MV-4-11 (cell line): ENCODE measurements at places on chromosomes 1 and 21.
A peak's percentile ranks its signal among the peaks of the same experiment; 100 is the strongest.

DNA sequence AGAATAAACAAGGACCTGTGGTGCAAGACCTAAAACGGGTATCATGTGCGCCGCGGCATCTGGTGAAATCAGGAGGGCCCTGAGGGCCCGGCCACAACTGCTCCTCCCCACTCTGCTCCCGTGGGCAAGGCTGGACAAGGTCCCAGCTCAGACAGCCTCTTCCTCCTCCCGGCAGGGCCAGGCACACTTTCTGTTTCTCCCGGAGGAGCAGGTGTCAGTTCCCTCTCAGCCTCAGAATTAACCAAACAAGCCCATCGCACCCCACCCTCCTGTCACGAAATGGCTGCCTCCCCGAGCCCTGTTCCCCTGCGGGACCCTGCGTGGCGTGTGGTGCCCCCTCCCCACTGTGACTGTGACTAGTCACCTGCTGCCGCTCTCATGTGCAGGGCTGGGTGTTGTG lies 15.2 kb downstream of the PTTG1IP start:
- DNase-seq, result no peak

DNA sequence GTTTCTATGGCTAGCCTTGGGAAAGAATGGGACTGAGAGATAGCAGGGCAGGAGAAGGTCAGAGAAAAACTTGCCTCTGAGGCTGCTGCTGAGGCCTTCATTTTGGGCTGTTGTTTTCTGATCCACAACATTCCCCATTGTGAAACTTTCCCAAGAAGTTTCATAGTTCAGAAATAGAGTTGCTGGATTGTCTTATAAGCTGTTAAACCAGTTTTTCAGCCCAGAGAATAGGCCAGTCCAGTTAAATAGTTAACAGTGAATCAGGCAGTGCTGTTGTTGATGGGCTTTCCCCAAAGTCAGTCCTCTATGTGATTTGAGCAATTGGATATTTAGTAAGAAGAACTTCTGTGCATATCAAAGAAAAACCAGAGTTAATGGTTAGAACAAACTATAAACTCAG lies 77.0 kb downstream of the C21orf91 start:
- DNase-seq, result no peak

DNA sequence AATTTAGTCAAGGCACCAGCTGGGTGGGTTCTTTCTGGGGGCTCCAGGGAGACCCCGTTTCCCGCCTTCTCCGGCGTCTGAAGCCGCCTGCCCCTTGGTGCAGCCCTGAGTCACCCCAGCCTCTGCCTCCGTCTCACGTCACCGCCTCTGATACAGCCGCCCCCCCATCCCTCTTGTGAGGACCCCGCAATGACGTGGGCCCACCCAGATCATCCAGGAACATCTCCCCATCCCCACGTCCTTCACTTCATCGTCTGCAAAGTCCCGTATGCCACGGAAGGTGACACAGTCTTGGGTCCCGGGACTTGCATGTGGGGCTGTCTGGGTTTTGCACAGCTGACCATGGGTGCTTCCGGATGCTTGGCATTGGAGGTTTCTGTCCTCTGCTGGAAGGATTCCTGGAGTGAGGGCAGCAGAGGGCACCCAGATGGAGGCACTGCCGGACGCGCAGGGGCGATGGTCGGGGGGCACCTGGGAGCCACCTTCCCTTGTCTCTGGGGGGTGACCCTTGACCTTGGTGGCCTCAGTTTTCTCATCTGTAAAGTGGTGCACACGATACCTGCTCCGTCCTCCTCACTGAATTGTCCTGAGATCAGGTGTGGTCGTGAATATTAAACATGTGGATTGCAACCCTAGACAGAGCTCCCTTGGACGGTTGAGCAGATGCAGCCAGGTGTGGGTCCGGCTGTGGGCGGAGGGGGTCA lies 58.8 kb downstream of the PRKCZ start:
- no peak for DNase-seq

GRCh38 chr21:41662161-41662560 lies 104.7 kb downstream of the RIPK4 start:
- no peak for DNase-seq

DNA sequence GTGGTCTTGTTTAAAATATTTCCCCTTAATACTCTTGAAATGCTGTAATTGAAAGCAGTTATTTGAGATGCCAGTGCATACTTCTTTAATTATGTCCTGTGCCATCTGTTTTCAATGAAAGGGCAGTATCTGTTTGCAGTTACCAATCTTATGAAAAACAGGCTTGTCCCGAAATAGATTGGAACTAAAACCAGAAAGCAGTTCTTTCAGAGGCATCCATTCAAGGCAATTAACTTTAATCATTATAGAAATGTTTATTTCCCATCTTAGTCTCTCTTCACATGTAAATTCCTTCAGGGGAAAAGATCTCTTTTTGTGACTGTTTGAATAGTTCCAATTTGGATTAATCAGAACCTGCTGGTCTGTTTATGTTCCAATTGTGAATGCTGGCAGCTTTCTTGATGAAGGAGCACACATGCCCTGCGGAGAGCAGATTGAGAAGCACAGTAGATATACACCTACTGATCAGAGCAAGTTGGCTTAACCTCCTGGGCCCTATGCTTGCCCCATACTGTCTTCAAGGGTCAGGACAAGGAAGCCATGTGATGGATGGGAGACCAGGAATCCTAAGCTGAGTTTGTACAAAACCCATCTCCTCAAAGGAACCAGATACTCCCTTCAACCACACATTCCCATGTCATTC lies 41.6 kb upstream of the MROH9 start:
- DNase-seq, result no peak

- peak; percentile 94 for DNase-seq
Measured at GRCh38 chr1:96361271-96361856, 360.2 kb upstream of the PTBP2 start.

DNA sequence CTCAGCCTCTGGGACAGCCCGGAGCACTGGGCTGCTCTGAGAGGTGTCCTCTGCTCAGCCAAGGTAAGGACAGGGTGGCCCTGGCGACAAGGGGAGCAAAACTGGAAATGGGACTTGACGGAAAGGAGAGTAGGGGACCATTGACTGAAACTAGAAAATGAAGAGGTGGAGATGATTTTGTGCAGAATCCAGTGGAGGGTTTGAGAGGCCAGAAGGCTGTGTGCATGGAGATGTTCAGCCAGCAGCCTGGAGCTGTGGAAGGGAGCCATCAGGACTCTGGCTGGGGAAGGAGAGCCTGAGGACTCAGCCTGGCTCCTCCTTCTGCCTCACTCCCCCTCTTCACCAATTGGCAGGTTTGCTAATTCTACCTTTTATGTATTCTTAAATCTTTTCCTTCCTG lies 114.2 kb downstream of the EDEM3 start:
- no peak for DNase-seq

GRCh38 chr1:156303241-156303640 lies 4.1 kb upstream of the VHLL start:
- no peak for DNase-seq
